ENCODE measurements at places on chromosomes 3 and 15. TPM values are rescaled to one million over a fixed set of nuclear protein-coding genes. Genes with fewer than 3 reads are reported as not detected.

The BCL6 gene
- polyA plus RNA-seq = 12.8 TPM

The SEMA5B gene
- polyA plus RNA-seq = not detected

The SEC22A gene
- polyA plus RNA-seq = 39.0 TPM

The IQCF5 gene
- polyA plus RNA-seq = not detected

The WWTR1 gene
- 161 TPM for polyA plus RNA-seq

The STXBP5L gene
- polyA plus RNA-seq = not detected

The CLDN16 gene
- 0.04 TPM for polyA plus RNA-seq

The ZNF662 gene
- polyA plus RNA-seq = 1.3 TPM

The THRB gene
- 0.02 TPM for polyA plus RNA-seq

The PLA2G4D gene
- polyA plus RNA-seq = not detected

The NFKBIZ gene
- polyA plus RNA-seq = 27.3 TPM

The LARP6 gene
- 188 TPM for polyA plus RNA-seq

The CSTA gene
- 1.0 TPM for polyA plus RNA-seq

The LRRIQ4 gene
- polyA plus RNA-seq = not detected

The NR2E3 gene
- polyA plus RNA-seq = 0.16 TPM
